ENCODE measurements at places on chromosomes 5 and 9.
A peak's percentile ranks its signal among the peaks of the same experiment; 100 is the strongest.

DNA sequence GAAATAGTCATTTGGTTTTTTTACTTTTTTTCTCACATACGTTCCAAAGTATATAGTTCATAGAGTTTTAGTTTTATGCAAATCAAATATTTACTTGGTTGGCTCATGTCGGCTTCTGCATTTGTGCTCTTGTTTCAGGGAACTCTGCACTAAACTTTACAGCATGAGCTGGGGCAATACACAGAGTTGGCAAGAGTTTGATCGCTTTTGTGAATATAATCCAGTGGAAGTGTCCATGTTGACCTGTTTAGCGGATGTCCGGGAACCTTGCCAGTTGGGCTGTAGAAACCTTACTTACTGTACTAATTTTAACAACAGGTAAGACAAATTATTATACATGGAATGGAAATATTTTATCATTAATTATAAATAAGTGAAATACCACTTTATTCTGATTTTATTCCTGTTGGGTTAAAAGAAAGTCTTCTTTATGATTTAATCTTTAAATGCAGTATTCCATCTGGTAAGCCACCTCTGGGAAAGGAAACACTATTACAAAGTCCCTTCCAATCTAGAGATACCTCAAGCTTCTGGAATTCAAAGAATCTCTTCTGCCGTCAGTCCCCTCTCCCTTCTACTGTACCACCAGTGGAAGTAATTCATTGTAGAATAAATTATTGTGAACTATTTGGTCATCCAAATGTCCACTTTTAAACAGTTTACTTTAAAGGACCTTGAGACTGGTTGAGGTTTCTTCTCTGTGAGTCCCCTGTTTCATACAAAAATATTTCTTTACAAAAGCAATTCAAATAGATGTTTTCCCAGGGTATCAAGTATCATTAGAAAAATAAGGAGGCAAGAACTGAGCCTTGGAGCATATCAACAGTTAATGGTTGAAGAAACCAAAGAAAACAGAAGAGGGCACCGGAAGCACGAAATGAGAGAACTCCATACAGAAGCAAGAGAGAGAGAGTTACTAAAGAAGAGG, 45.2 kb upstream of the GLIPR2 start:
- peak; percentile 55 for DNase-seq

GRCh38 chr5:112366987-112367386, 52.1 kb downstream of the EPB41L4A start:
- no peak for DNase-seq

DNA sequence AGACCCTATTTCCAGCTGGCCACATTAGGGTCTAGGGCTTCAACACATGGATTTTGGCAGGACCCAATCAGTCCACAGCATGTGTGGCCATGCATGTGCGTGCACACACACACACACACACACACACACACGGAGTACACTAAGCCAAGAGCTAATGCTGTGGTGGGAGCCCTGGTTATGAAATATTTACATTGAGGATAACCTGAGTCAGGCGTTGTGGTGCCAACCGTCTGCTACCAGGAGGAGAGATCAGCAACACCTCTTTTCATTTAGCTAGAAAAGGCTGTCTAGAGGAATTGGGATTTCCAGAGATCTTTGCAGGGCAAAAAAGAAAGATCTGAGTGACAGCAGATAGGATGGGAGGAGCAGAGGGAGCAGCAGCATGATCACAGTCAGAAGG, 141.5 kb downstream of the TRPM3 start:
- no peak for DNase-seq

GRCh38 chr9:14278291-14278721, 35.6 kb downstream of the NFIB start:
- DNase-seq = no peak

DNA sequence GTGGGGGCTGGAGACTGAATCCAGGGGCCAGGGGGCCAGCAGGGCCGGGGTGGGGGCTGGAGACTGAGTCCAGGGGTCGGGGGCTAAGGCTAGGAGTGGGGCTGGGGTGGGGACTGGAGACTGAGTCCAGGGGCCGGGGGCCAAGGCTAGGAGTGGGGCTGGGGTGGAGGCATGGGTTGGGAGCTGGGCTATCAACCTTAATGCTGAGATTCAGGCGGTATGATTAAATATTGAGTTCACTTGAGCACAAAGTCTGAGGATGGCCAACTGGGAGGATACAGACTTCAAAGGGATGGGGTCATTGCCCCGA, 17.0 kb upstream of the LRRC14B start:
- DNase-seq = peak; percentile 14

GRCh38 chr5:175747539-175748060, 89.7 kb downstream of the HRH2 start:
- no peak for DNase-seq

DNA sequence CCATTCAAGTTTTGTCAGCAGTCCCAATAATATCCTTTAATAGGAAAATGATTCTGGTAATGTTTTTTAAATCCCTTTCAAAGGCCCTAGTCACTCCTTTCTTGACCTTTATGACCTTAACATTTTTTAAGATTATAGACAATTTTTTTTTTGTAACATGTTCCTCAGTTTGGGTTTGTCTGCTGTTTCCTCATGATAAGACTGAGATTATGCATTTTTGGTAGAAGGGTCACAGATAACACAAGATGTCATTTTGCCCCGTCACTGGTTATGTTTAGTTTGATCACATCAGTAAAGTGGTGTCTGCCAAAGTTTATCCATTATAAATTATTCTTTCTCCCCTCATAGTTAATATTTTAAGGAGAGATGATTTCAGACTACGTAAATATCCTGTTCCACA, 16.0 kb upstream of the PTPDC1 start:
- DNase-seq = no peak

DNA sequence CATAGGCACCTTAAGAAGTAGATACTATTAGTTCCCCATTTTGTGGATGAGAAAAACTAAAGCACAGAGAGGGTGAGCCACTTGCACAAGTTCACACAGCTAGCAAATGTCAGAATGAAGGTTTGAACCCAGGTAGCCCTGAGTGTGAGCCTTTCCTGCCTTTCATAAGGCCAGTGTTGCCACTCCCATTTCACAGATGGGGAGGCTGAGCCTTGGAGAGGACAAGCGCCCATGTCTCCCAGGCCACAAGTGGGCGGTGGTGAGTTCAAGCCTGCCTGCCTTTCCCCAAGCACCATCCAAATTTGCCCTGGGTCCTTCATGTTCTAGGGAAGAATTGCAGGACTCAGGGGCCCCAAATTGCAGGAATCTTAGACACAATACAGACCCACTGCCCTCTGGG, 50.6 kb downstream of the LHX2 start:
- no peak for DNase-seq

DNA sequence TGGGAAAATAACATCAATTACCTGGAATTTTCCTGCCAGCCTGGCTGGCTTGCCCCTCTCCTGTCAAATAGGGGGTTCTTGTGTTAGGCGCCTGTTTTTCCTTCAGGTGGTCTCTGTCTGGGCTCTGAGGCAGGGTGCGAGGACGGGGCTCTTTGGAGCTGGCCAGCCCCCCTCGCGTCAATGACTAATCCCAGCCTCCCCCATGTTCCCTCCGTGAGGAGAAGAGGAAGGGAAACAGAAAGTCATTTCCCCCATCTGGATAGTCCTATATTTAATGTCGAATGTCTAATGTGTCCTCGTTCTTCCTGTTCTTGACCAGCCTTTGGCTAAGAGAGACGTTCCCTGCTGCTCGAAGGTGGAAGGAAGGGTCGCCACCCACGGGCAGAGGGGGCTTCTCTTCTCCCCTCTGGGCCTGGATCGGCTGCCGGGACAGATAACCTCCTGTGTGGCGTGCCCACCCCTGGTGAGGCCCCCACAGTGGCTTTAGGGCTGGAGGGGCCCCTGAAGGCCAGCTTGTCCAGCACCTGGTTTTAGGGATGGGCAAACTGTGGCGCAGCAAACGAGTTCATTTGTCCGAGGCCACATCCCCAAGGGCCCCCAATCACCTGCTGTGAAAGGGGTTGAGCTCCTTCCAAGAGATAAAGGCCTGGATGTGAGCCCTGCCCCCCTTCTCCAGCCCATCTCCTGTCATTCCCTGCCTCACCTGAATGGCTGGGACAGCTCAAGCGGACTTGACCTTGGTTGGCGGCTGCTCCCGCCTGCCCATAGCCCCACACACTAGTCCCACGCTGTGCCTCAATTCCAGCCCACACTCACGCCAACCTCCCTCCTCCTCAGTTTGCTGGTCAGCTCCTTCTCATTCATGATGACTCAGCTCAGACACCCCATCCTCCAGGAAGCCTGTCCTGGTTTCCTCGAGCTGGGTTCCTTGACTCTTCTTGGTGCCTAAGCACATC, 35.9 kb upstream of the UNC5A start:
- no peak for DNase-seq

DNA sequence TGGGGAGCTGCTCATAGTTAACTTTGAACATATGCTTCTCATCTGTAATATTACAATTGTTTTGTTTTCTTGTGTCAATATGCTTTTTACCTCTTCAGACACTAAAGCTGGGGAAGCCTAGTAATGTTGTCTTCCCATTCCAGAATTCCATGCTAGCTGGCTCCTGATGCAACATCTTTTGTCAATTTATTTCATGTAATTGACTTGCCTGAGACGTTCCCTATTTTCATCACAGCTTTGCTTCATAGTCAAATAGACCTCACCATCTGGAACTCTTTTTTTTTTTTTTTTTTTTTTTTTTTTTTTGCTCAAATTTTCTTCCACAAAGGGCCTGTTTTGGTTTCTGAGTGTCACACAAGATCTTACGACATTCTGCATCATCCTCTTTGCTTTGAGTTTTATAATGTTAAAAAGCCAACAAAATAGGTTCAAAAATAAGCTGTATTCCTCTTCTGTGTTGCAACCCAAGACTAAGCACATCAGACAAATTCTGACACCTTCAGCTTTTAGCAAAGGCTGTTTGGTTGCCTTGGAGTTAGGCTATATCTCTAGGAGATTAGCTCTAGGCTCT, 235.2 kb downstream of the NR3C1 start:
- DNase-seq = no peak

GRCh38 chr9:69357821-69358220, 32.8 kb downstream of the ENTREP1 start:
- no peak for DNase-seq

- no peak for DNase-seq
Measured at GRCh38 chr5:52804981-52805380, 17.3 kb downstream of the ITGA1 start.
